ENCODE measurements at places on chromosomes 6 and 20.
A peak's percentile ranks its signal among the peaks of the same experiment; 100 is the strongest.

- no peak for DNase-seq
These were observed 32.9 kb upstream of the GATA5 start for GRCh38 chr20:62508641-62509051.

DNA sequence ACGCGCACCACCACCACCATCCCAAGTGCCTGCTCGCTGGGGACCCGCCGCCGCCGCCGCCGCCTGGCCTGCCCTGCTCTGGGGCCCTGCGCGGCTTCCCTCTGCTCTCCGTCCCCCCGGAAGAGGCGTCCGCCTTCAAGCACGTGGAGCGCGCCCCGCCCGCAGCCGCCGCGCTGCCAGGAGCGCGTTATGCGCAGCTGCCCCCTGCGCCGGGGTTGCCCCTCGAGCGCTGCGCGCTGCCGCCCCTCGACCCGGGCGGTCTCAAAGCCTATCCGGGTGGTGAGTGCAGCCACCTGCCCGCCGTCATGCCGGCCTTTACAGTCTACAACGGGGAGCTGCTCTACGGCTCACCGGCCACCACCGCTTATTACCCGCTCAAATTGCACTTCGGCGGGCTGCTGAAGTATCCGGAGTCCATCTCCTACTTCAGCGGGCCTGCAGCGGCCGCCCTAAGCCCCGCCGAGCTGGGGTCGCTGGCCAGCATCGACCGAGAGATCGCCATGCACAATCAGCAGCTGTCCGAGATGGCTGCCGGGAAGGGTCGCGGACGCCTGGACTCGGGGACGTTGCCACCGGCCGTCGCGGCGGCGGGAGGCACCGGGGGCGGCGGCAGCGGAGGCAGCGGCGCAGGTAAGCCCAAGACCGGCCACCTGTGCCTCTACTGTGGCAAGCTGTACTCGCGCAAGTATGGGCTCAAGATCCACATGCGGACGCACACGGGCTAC, 7.2 kb downstream of the PRDM13 start:
- DNase-seq, result peak; percentile 52

GRCh38 chr6:130778946-130779657, 48.1 kb upstream of the SMLR1 start:
- DNase-seq, result no peak

GRCh38 chr6:113385020-113385431, 472.1 kb upstream of the MARCKS start:
- no peak for DNase-seq

DNA sequence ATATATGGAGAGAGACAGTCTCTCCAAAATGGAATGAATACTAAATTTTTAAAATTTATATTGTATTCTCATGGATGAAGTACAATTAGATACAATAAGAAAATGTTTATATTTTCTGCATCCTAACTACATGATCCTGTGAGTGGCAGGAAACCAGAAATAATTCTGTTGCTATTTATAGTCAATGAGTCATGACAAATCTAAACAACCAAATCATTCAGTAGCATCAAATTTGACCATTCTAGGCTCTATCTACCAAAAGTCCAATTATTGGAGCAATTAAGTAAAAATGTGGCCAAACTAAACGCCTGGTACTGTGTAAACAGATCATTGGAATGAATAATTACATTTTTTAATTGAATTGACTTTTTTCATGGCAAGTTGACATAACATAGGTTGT, 959.8 kb downstream of the EPHA7 start:
- DNase-seq, result peak; percentile 2

DNA sequence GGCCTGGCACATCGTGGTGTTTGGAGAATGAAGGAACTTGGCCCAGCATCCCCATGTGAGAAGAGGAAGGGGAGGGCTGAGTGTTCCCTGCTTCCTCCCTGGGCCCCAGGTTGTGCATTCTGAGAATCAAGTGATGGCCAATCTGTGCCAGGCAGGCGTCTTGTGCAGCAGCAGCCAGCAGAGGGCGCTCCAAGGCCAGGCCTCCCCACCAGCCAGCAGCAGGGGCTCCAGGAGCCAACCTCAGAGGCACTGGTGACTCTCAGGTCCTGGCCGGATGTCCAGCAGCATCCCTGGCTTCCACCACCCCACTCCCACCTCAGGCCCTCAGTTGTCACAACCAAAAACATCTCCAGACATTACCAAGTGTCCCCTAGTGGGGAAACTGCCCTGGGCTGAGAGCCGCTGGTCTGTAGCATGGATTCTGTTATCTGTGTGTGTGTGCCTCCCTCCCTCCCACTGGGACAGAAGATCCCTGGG, 192.0 kb downstream of the PREX1 start:
- no peak for DNase-seq

- no peak for DNase-seq
These were observed 7.7 kb upstream of the MYB start for GRCh38 chr6:135173242-135173988.

DNA sequence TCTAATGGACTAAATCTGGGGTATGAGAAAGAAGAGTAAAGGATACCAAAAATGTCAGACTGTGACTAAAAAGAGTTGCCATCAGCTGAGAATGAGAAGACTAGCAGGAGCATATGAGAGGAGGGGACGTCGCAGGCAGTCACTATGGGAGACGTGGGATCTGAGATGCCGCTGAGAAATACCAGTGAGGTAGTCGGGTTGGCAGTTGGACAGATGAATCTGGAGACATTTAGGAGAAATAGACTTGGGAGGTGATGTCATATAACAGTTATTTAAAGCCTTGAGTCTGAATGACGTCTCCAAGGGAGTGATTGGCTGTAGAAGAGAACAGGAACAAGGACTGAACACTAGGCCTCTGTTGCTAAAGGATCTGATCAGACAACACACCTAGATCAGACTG, 51.5 kb upstream of the TRIM26 start:
- DNase-seq, result no peak

- DNase-seq, result no peak
These were observed 13.5 kb upstream of the DACT2 start for GRCh38 chr6:168333039-168333438.

DNA sequence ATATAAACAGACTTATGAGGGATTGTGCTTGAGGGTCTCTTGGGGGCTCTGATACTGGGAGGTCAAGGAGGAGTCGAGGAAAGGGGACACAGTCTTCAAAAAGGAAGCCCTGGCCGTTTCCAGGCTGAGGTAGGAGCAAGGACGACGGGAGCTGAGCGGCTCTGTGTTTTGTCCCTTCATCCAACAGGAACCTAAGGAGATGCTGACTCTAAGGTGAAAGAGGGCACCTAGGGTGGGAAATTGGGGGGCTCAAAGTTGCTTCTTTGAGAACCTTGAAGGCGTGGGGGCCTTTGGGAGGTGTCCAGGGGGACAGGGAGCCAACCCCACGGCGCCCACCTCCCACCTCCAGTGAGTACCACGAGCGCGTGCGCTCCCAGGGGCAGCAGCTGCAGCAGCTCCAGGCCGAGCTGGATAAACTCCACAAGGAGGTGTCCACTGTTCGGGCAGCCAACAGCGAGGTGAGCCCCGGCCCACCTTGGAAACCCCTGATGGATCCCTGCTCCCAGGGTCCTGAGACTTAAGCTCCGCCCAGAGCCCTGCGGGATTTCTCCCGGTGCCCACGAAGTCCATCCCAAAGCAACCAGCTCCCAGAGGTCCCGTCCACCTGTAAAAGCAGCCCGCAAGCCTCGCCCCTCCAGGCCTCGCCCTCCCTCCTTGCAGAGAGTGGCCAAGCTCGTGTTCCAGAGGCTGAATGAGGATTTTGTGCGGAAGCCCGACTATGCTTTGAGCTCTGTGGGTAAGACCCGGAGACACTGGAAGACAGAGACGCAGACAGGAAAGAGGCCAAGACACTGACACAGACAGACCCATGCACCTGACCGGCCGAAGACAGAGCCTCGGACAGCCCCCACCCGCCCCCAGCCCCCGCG, 2.9 kb downstream of the SPAG4 start:
- no peak for DNase-seq

DNA sequence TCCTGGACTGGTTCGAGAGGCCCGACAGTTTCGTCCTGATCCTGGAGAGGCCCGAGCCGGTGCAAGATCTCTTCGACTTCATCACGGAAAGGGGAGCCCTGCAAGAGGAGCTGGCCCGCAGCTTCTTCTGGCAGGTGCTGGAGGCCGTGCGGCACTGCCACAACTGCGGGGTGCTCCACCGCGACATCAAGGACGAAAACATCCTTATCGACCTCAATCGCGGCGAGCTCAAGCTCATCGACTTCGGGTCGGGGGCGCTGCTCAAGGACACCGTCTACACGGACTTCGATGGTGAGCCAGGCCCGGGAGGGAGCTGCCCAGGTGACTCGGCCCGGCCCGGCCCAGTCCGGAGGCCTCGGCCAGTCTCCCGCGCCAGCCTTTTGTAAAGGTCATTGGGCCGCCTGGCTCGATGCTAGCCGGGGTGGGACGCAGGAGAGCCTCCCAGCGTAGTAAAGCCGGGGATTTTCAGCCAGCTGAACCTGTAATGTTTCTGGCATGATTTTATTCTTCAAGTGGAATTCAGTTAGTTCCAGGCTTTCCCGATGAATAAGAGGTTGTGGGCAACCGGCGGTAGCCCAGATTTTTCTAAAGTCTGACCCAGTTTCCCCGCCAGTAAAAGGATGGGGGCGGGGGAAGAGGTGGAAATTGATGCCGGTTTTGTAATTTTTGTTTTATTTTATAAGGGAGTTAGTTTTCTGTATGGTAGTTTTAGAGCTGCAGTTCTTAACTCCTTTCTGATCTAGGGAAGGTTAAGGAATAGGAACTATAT, 1.4 kb downstream of the PIM1 start:
- no peak for DNase-seq

- no peak for DNase-seq
These were observed 63.0 kb upstream of the MRAP2 start for GRCh38 chr6:83970582-83970981.

- no peak for DNase-seq
These were observed 150.7 kb downstream of the UTRN start for GRCh38 chr6:144435602-144436426.

GRCh38 chr6:135622081-135622480, 124.5 kb upstream of the AHI1 start:
- no peak for DNase-seq

GRCh38 chr6:9535106-9535505, 879.8 kb downstream of the TFAP2A start:
- DNase-seq, result no peak

- DNase-seq, result no peak
These were observed 226.0 kb downstream of the BMP2 start for GRCh38 chr20:6993511-6993910.

- DNase-seq, result no peak
These were observed 13.0 kb downstream of the SLC2A4RG start for GRCh38 chr20:63752411-63753101.

- no peak for DNase-seq
These were observed 725 bp downstream of the BTBD3 start for GRCh38 chr20:11918391-11918845.

GRCh38 chr20:62350629-62351422, 16.3 kb downstream of the LAMA5 start:
- no peak for DNase-seq

DNA sequence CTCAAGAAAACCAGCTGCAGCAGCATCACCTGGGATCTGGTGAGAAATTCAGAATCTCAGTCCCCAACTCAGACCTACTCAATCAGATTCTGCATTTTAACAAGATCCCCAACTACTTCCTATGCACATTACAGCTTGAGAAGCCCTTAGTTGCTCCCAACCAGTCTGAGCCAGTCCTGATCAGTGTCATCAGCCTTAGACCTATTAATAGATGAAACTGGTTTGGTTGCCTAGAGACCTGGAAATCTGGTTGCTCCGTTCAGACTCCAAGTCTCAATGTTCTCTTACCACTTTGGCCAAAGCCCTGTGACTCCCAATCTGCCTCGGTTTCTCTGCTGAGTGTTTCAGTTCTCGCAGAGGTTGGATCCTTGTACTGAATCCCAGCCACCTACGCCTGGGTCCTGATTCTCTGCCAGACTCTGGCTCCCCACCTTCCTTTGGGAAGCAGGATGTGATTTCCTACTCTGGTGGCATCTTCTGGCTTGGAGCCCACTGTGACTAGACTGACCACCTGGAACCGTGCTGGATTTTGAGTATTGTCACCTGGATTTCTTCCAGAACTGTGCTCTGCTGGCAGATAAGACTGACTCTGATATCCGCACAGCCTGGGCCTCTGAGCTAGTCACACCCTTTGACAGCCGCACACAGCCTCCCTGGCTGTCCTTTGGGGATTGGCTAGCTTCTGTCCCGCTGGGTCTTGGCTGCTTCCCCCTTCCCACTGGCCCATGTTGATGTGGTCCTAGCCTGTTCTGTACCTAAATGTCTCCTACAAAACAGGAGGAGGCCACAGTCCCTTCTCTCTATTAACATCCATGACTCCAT, 20.3 kb upstream of the ATXN1 start:
- peak; percentile 46 for DNase-seq

DNA sequence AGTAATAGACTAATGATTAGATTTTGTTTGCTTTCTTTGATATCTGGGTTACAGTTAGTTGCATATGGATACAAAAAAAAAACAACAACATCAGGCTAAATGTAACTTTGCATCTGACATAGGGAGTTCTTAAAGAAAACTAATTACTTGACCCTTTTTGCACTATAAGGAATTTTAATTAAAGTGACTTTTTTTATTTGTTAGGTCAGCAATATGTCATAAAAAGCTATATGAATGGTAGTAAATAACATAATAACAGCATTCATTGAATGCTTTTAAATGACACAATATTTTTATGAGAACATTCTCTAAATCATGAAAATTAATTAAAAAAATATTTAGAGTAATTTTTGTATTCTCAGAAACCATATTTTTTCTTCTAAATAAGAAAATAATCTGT, 183.6 kb downstream of the GRIK2 start:
- DNase-seq, result no peak

DNA sequence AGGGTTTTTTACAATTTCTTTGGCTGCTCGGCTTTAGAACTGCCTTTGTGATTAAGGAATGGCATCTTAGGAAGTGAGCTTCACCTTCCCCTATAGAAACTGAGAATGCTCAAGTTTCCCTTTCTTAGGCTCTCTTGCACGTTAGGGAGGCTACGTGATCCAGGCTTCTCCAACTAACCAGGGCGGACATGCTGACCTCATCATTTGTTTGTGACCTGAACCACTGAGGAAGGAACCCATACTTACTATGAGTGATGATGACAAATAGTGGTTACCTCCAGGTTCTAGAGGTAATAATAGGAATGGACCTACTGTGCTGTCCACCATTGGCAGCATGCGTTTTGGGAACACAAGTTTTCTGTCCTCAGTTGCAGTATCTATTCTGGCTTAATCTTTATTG, 645.8 kb downstream of the C6orf118 start:
- no peak for DNase-seq

DNA sequence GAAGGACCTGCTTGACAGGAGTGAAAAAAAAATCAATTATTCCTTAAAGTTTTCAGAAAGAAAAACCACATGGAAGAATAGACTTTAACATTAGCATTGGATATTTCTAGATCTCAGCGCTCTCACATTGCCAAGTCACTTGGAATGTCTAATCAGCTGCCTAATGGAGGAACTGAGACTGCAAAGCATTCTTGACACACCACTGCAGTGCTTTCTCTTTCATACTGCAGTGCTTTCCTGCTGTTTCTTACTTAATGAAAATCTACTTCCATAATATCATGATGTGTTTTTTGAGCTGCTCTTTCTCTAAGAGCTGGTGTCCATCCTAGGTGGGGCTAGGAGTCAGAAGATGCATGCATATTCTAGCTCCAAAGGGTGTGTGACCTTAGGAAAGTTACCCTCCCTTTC, 20.4 kb upstream of the MCM3 start:
- no peak for DNase-seq

Measured in NCI-H446 treated with DMSO at 0.1 percent for 48 hours (cell line).